ENCODE measurements at places on chromosomes 11 and 22.

- H3K36me3 ChIP-seq, result no peaks in the 10 kb centered on the region
- peak; percentile 26 for DNase-seq
- no peaks in the 10 kb centered on the region for H3K27me3 ChIP-seq
- H3K4me1 ChIP-seq, result peaks cover 27% of the 10 kb centered on the region
- peak overlapping the region; percentile 18 for H3K27ac ChIP-seq
Measured at GRCh38 chr11:130772266-130773227, 143.7 kb downstream of the SNX19 start.

GRCh38 chr11:44112091-44112821, 16.8 kb downstream of the EXT2 start:
- no peaks in the 10 kb centered on the region for H3K27me3 ChIP-seq
- no peak for DNase-seq
- no peak overlapping the region for H3K27ac ChIP-seq
- no peak overlapping the region for H3K4me3 ChIP-seq

DNA sequence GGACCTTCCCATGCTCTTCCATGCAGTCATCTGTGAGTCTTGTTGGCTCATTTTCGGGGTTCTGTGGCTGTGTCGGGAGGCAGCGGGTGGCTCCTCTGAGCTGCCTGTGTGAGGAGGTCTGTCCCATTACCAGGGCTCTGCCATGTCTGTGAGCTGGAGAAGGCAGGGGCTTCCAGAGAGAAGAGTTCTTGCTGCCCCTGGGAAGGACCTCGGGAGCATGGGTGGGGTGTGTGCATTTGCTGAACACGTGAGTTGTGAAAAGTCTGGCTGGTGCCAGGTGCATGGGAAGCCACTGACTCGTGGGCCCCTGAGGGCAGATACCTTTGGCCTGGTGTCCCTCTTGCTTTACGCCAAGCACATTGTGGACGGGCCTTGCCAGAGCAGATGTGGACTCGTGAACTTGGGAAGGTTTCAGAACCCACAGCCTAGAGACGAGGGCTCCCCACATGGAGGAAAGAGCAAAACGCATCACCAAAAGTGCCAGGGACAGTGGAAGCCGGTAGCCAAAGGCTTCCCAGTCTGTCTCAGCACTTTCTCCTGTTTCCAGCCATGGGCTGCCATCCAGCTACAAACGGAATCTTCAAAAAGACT, 1324.5 kb downstream of the BRD1 start:
- no peaks in the 10 kb centered on the region for H3K36me3 ChIP-seq
- H3K27ac ChIP-seq, result no peak overlapping the region
- DNase-seq, result no peak
- H3K27me3 ChIP-seq, result no peaks in the 10 kb centered on the region
- no peaks in the 10 kb centered on the region for H3K4me1 ChIP-seq

- H3K27ac ChIP-seq, result no peak overlapping the region
- no peaks in the 10 kb centered on the region for H3K4me1 ChIP-seq
- no peaks in the 10 kb centered on the region for H3K36me3 ChIP-seq
- H3K4me3 ChIP-seq, result no peak overlapping the region
- no peaks in the 10 kb centered on the region for H3K27me3 ChIP-seq
Measured at GRCh38 chr11:92929653-92930052, 39.8 kb upstream of the MTNR1B start.

- H3K4me3 ChIP-seq, result peak overlapping the region; percentile 88
- H3K27ac ChIP-seq, result peak overlapping the region; percentile 75
- no peak for DNase-seq
- H3K4me1 ChIP-seq, result peaks cover 16% of the 10 kb centered on the region
- H3K27me3 ChIP-seq, result no peaks in the 10 kb centered on the region
Measured at GRCh38 chr22:19446603-19447329, 745 bp downstream of the C22orf39 start.

- no peak overlapping the region for H3K4me3 ChIP-seq
- H3K27me3 ChIP-seq, result no peaks in the 10 kb centered on the region
- H3K27ac ChIP-seq, result no peak overlapping the region
- no peaks in the 10 kb centered on the region for H3K4me1 ChIP-seq
- no peaks in the 10 kb centered on the region for H3K36me3 ChIP-seq
Measured at GRCh38 chr11:86511086-86511551, 136.4 kb downstream of the CCDC81 start.

DNA sequence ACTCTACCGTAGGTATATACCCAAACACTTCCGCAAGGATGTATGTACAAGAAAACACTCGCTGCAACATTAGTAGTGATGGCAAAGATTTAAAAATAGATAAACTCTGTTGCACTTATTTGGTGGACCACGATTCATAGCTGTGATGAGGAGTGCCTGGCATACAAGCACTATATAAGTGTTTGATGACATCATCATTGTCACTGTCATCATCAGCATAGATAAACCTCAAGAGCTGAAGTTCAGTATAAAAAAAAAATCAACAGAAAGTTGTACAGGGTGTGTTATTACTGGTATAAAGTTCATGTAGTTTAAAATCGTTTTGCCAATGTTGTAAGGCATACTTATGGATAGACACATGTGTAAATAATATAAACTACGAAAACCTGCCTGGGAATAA, 24.0 kb upstream of the NUP50 start:
- H3K27ac ChIP-seq, result no peak overlapping the region
- H3K36me3 ChIP-seq, result no peaks in the 10 kb centered on the region
- H3K27me3 ChIP-seq, result no peaks in the 10 kb centered on the region
- no peak for DNase-seq

- no peak overlapping the region for H3K4me3 ChIP-seq
- DNase-seq, result no peak
- no peaks in the 10 kb centered on the region for H3K4me1 ChIP-seq
- no peaks in the 10 kb centered on the region for H3K36me3 ChIP-seq
- no peaks in the 10 kb centered on the region for H3K27me3 ChIP-seq
Measured at GRCh38 chr11:36123336-36124101, 165.7 kb downstream of the COMMD9 start.

- DNase-seq, result no peak
- H3K27ac ChIP-seq, result no peak overlapping the region
- H3K36me3 ChIP-seq, result no peaks in the 10 kb centered on the region
- H3K27me3 ChIP-seq, result no peaks in the 10 kb centered on the region
- no peaks in the 10 kb centered on the region for H3K4me1 ChIP-seq
Measured at GRCh38 chr22:47064016-47064415, 301.6 kb downstream of the TBC1D22A start.

- no peaks in the 10 kb centered on the region for H3K27me3 ChIP-seq
- DNase-seq, result no peak
- H3K4me3 ChIP-seq, result no peak overlapping the region
- H3K36me3 ChIP-seq, result no peaks in the 10 kb centered on the region
- H3K27ac ChIP-seq, result no peak overlapping the region
Measured at GRCh38 chr11:3885855-3886254, 30.4 kb downstream of the STIM1 start.

GRCh38 chr11:97614606-97615005, 1224.8 kb downstream of the JRKL start:
- no peaks in the 10 kb centered on the region for H3K27me3 ChIP-seq
- no peak overlapping the region for H3K27ac ChIP-seq
- H3K4me1 ChIP-seq, result no peaks in the 10 kb centered on the region
- DNase-seq, result no peak
- H3K36me3 ChIP-seq, result no peaks in the 10 kb centered on the region

DNA sequence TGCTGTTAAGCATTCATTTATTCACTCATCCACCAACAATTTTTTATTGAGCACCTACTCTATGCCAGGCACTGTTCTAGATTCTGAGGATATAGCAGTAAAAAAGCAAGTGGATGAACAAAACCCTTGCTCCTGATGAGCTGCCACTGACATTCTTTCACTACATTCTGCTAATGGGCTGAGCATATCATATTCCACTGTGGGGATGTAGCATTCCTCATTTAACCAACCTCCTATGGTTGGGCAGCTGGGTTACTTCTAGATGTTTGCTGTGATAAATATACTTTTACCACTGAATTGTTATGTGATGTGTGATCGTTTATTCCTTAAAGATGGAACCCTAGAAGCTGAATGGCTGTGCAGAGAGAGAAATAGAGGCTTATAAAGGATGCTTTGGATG, 176.9 kb downstream of the MN1 start:
- peaks cover 70% of the 10 kb centered on the region for H3K27me3 ChIP-seq
- no peaks in the 10 kb centered on the region for H3K36me3 ChIP-seq
- no peak overlapping the region for H3K4me3 ChIP-seq

DNA sequence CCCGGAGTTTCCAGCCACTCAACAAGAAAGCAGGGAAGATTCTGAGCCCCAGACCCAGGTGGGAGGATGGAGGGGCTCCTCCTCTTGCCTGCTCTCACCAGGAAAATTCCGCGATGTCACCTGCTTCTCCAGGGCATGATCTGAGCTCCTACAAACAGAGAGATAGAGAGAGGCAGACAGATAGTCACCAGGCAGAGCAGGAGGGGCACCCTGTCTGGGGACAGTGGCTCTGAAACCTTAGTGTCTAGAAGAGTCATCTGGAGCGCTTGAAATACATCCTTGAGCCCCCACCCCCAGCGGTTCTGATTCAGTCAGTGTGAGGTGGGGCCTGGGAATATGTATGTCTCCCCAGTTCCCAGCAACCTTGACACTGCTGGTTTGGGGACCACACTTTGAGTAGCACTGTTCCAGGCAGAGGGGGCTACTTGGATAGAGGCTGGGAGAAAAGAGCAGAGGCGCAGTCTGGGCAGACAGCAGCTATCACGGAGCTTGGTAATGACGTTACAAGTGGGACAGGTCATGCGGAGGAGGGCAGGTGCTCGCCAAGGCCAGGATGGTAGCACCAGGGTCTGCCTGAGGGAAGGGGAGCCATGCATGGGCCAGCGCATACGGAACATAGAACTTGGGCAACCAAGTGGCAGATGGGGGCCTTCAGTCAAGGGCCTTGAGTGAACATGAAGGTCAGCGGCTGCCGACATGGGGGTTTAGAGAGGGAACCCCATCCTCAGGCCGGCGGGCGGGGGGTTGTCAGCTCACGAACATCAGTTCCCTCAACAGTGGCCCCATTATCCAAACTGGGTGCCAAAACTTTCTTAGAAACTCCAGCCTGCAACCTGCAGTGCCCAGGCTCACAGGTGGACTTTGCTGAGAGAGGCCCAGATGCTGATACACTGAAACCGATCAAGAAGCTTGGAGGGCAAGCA, 60.9 kb upstream of the MYEOV start:
- no peaks in the 10 kb centered on the region for H3K36me3 ChIP-seq
- no peak for DNase-seq
- no peak overlapping the region for H3K4me3 ChIP-seq

GRCh38 chr11:6705905-6706535, 22.9 kb upstream of the MRPL17 start:
- DNase-seq, result peak; percentile 45
- no peaks in the 10 kb centered on the region for H3K4me1 ChIP-seq
- no peak overlapping the region for H3K4me3 ChIP-seq
- no peaks in the 10 kb centered on the region for H3K27me3 ChIP-seq
- H3K27ac ChIP-seq, result no peak overlapping the region

DNA sequence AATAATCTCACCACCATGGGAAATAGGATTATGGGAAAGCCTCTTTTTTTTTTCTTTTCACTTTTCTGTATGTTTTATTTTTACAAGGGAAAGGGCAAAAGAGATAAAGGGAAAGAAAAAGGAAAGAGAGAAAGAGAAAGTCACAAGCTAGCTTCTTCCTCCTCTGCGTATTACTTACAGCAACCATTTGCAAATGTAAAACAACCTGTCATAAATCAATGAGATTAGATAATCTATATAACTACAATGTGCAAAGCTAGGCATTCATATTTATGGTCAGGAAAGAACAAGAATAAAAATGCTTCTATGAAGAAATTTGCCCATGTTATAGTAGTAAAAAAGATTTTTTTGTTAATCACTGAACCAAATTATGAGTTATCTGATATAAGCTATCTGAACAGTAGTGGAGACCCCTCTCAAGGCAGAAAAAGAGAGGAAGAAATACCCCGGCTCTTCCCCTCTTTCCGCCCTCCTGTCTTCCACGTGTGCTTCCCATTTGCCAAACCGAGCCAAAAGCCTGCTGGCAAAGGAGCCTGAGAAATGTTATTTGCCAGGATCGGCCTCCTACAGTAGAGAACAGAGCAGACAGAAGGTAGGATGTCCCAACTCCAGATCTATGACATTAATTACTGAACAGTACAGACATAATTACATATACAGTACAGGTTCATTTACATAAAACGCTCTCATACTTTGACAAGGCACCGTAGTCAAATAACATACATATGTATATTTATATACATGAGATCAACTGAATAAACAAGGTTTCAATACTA, 50.2 kb downstream of the ARHGAP32 start:
- no peak overlapping the region for H3K4me3 ChIP-seq
- no peaks in the 10 kb centered on the region for H3K27me3 ChIP-seq
- no peaks in the 10 kb centered on the region for H3K4me1 ChIP-seq
- no peak overlapping the region for H3K27ac ChIP-seq
- DNase-seq, result no peak
